ENCODE measurements at places on chromosomes 11 and 22.

DNA sequence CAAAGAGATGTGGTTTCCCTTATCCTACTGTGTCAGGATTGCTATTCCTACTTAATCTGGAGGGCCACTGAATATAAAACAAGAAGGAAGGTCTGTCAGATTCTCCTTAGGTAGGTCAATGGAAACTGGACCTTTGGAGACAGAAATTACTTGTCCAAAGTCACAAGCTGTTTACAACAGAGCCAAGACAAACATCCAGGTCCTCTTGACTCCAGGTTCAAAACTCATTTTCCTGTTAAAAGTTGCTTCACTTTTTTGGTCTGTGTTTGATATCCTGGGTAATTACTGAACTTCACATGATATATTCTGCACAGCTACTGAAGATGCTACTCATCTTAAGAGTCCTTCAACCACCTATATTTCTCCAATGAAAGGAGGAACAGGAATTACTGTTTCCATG lies 81.2 kb upstream of the ARHGAP32 start:
- DNase-seq, result no peak

DNA sequence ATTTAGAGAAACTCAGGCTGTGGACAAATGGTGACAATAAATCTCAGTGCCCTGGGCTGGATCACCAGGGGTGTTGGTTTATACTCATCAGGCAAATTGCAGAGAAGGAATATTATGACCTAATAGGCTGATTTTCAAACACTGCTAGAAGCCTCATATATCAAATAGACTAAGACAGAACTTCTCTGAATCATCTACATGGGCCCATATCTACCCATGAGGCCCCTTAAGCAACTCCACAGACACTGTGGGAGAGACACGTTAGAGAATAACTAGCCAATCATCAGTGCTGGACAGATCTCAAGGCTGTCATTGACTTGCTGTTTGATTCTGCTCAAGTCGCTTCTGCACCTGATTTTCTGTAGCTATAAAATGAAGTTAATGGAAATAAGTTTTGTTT lies 545.8 kb downstream of the SOX6 start:
- DNase-seq, result no peak

GRCh38 chr11:1125803-1126202 lies 31.9 kb upstream of the MUC5AC start:
- DNase-seq, result no peak

- no peak for DNase-seq
Measured at GRCh38 chr11:34926101-34926830, 9.8 kb downstream of the PDHX start.

DNA sequence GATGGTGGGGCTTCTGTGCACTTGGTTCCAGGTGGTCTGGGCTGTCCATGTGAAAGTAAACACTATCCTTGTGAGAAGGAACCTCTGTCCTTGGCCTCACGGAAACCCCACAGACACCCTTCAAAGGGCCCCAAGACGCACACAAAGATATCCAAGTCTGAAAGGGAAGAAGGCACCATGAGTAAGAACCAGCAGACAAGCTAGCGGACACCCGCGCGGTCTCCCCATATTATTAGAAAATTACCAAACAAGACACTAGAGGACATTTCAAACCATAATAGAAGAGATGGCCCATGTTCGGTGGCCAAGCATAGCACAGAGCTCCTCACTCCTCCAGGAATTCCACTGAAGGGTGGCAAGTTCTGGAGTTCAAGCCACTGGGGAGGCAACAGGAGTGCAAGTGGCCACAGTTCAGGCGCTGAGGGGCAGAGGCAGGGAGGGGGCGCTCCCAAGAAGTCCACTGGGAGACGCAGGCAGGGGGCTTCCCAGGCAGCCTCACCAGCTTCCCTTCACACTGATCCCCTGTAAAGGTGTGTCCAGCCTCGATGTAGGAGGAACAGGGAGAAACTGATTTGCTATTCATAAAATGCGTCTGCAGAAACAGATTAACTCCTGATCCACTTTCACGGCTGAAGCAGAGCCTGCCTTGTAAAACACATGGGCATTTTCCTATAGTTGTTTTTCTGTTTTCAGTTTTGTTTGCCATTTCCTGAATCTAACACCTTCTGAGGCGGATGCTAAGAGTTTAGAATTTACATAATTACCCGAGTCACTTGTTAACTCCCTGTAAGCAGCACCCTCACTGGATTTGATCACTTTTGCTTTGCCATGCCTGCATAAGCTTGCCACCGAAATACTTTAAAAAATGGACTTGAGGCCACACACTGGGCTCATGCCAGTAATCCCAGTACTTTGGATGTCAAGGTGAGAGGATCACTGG lies 9.1 kb upstream of the PPARA start:
- DNase-seq, result no peak

- no peak for DNase-seq
Measured at GRCh38 chr22:35349704-35350538, 31.0 kb upstream of the HMOX1 start.

DNA sequence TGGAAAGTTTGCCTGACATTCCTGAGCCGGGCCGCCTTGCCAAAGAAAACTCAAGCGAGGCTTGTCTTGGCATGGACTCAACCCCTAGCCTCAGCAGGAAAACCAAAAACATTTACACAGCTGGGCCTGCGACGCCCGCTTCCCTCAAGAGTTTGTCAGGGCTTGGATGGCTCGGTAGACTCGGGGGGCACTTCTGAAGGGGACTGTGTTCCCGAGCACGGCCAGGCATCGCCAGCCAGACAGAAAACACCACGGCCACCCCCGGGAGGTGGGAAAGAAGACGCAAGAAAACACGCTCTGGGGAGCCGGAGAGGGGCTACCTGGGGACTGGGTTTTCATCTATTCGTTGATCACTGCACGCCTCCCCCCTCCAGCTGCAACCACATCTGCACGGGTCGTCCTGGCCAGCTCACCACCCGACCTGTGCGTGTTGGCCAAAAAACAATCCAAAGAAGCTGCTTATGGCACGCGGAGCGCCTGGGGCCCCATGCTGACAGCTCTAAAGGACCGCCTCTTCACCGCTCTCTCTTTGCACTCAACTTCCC lies 380.7 kb downstream of the MN1 start:
- no peak for DNase-seq

GRCh38 chr11:75784506-75784905 lies 15.9 kb downstream of the DGAT2 start:
- no peak for DNase-seq

- DNase-seq, result peak; percentile 34
Measured at GRCh38 chr11:46537537-46538295, 56.1 kb downstream of the AMBRA1 start.

- peak; percentile 64 for DNase-seq
Measured at GRCh38 chr11:128324531-128325141, 262.7 kb downstream of the ETS1 start.

DNA sequence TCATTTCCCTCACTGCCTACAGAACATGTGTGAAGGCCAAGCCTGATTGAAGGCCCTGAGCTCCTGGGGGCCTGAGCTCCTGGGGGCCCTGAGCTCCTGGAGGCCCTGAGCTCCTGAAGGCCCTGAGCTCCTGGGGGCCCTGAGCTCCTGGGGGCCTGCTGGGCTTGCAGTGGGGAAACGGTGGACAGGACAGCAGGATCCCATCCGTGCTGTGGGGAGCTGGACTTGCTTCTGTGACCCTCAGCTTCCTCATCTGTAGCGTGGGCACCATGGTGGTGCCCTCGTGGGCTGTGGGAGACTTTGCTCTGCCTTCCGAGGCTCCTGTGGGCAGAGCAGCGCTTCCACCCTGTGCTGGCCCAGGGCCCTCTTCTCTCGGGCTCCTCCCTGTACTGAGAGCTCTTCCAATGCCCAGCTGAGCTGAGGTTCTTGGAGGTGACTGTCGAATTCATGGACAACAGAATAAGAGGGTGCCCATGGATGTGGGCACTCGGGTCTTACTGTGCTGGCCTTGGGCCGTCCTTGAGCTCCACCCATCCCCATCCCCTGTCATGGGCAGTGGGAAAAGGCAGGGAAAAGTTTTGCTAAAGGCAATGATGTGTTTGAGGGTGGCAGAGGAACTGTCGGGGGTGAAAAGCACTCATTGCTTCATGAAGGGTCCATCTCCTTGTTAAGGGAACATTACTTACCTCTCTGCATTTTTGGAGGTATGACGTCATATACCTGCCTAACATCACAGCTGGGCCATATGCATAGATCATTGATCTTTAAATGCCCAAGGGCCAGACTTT lies 786.7 kb downstream of the TBC1D22A start:
- DNase-seq, result no peak

DNA sequence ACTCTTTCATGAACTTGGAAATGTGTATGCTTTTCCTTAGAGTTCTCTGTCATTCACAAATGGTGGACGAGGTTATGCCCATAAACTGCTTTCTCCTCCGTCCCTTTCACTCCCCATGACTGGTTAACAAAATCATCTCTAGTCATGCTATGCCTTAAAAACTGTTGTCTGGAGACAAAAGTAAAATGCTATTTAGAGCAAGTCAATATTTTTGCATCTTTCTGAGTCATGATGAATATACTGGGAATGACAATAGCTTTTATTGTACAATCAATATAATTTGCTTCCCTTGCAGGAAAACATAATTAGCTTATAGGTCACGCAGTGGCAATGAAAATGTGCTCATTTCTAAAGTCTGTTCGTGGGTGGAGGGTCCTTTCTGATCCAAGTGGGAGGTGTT lies 216.7 kb upstream of the SORL1-AS1 start:
- no peak for DNase-seq

DNA sequence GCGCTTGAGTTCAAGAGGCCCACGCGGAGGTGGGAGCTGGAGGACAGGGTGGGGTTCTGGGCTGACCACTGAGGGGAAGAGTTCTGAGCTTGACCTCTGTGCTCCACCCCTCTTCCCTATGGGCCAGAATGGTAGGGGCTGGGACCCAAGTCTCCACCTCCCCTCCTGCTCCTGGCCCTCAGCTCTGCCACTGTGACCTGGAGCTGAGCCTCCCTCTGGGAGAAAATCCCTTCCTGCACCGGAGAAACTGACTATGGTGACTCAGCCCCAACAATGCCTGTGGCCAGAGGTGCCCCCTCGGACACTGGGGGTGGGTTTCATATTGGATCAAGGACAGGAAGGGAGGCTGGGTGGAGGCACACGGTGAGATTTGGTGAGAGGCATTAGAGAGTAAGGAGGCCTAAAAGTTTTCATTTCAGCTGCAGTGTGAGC lies 23.0 kb downstream of the RELT start:
- no peak for DNase-seq

DNA sequence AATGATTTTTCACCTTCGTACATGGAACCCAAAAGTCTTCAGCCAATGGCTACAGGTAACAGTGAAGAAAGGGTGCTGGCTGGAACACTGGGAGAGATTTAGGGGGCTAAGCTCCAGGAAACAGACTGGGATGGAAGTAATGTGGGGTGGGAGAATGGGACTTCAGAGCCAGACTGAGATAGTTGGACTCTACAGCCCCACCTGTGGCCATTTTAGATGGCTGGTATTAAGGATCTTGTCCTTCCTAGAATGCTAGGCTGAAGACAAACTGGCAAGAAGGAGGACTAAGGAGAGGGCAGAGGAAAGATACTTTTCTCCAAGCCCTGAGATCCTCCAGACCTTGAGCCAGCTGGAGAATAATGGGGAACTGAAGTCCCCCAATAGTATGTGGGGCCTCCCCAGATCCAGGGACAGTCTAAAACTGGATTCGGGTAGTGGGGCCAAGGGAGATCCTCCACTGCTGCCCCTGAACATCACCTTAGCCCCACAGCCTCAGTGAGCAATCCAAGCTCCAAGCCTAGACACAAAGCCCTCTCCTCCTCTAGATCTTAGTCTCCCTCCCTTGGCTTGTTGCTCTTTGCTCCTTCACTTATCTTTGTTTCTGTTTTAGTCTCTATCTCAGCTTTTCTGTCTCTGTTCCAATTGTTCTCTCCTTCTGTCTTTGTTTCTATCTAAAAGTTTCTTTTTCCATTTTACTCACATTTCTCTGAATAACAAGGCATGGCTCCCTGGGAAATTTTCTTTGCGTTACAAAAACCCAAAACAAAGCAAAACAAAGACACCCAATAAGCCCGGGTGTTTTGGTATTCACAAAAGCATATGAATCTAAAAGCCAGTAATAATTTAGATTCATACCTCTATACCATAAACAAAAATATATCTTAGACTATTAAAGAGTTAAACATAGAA lies 16.2 kb upstream of the RRAS2 start:
- no peak for DNase-seq

GRCh38 chr11:29208117-29208516 lies 808.7 kb downstream of the KCNA4 start:
- no peak for DNase-seq

- no peak for DNase-seq
Measured at GRCh38 chr11:119188887-119189286, 3.6 kb downstream of the NHERF4 start.

GRCh38 chr11:3861683-3862082 lies 6.2 kb downstream of the STIM1 start:
- no peak for DNase-seq

DNA sequence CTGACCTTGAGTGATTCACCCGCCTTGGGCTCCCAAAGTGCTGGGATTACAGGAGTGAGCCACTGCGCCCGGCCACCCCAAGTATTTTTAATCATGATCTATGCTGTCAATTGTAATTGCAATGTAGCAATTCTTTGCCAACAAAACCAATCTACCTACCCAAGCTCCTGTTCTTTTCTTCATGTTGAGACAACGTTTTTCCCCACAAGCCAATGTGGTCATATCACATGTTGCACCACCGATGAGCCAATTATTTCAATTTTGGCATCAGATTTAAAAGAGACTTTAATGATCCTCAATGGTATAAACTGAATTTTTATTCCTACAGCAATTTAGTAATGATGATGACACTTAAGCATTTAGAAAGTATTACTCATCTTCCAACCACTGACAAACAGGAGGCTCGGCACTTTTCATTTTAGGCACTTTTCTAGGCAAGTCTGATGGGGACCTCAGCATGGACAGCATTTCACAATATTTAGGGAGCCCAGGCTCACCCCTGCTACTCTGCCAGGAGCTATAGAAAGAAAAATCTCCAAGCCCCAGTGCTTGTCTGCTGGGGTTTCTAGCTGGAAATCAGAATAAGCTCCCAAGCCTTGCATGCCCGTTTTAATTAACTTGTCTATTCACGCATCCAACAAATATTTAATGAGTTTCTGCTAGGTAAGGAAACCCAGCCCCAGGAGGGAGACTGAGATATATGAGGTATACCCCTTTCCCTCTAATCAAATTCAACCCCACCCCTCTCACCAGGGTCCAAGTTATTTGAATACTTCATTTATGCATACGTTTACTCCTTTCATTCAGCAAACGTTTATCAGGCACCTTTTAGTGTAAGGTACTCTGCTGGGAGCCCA lies 291.4 kb downstream of the ST3GAL4 start:
- DNase-seq, result no peak

DNA sequence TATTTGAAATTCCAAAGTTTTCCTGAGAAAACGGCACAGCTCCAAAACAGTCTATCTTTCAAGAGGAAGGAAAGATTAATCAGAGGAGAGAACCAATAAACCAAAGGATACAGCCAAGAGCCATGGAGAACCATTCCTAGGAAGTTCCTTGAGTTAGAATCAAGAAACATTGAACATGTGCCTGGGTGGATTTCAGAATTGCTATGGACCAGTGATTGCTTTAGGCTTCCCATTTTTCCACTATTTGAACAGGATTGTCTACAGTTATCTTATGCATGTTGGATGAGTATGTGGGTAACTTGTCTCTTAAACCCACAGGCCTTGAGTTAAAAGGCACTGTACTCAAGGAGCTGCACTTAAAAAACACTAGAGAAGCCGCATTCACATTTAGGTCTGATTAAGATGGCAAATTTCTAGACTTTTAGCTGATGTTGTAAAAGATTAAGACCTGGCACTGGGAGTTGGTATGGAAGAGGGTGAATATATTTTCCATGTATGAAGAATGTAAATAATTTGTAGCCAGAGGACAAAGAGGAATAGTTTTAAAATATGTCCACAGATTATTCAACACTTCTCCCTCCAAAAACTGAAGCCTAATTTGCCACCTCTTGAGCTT lies 11.2 kb upstream of the DEUP1 start:
- DNase-seq, result no peak
